ENCODE measurements at places on chromosomes 4 and X.

DNA sequence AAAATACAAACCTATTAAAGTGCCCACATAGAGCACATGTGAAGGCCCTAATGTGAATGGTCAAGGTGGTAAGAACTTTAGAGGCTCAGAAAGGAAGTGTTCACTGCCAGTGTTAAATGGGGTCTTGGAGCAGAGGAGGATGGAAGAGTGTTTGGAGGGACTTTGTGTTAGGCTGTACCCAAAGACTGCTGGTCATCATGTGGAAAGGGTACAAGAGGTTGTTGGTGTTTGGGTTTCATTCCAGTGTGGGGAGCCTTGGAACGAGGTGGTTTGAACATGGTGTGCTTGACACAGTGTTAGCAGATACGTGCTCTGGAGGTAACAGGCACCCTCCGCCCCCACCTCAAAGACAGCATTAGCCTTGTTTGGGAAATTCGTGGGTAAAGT, 73.1 kb downstream of the RAPGEF2 start:
- no peak for DNase-seq

DNA sequence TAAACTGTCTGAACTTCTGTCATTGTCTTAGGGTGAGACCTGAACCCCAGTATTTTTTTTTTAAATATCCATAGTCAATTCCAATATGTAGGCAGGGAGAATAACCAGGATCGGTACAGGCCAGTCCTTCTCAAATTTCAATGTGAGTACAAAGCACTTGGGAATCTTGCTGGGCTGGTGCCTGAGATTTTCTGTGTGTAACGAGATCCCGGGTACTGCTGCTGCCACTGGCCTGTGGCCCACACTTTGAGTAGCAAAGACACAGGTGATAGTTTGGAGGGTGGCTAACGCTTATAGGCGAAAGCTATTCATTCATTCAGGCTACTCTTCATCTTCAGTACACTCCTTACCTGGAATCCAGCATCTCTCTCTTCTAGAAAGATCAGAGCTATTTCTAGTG, 923.6 kb upstream of the TENM3 start:
- no peak for DNase-seq

DNA sequence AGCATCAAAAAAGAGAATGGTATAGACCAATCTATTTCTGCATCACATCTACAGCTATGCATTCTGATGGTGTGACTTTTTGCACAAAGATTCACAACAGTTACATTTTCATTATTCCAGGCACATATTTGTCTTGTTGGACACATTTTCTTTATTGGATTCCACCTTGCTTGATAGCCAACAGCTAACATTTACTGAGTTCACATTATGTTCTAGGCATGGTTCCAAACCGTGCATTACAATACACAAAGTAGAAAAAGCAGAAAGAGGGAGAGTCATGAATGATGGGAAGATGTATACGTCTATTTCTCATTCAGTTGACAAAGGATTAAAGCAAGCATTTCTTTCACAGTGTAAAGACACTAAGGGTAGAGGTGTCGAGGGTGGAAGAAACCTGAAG, 22.9 kb upstream of the CLGN start:
- DNase-seq: no peak

DNA sequence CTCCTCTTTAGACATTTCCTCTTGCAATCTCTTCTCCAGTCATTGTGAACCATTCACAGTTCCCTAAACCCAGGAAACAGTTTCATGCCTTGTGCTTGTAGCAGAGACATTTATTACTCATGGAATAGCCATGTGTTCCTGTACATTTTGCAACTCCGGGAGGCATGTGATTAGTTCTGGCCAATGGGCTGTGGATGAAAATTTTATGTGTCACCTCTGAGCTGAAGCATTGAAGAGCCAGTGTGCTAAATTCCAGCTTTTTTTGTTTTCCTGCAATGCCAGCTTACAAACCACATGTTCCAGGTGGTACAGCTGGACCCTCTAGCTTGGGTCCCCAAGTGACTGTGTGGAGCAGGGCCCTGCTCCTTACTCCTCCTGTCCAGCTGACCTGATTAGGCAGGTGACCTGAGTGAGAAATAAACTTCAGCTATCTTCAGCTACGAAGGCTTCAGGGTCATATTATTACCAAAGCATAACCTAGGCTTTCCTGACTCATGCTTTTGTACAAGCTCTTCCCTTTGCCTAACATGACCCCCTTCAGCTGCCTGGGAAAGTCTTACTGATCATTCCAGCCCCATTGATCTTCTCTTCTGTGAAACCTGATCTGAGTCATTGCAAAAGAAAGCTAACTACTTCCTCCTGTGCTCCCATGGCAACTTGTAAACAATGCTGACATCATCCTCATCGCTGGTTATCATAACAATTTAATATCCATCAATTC, 200.4 kb downstream of the PTTG2 start:
- DNase-seq: peak; percentile 87

GRCh38 chr4:99447079-99447478, 11.9 kb upstream of the ADH7 start:
- DNase-seq: peak; percentile 37

GRCh38 chr4:2860391-2861348, 17.0 kb downstream of the ADD1 start:
- DNase-seq: no peak
